ENCODE measurements at places on chromosomes 16 and 17.

DNA sequence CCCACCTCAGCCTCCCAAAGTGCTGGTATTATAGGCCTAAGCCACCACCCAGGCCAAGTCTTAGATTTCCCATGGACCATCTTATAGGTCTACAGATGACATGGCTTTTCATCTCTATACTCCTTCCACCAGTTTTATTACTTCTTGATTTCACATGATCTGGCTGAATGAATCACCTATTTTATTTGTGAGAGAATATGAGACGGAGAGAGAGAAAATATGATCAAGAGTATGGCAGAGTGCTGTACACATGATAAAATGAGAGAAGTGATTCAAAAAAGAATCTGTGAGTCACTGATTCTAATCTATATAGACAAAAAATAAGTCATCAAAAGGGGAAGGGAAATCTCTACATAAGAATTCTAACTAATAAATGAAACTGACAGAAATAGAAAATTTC is 13.7 kb downstream of the ACSM1 start:
- no peak for DNase-seq

DNA sequence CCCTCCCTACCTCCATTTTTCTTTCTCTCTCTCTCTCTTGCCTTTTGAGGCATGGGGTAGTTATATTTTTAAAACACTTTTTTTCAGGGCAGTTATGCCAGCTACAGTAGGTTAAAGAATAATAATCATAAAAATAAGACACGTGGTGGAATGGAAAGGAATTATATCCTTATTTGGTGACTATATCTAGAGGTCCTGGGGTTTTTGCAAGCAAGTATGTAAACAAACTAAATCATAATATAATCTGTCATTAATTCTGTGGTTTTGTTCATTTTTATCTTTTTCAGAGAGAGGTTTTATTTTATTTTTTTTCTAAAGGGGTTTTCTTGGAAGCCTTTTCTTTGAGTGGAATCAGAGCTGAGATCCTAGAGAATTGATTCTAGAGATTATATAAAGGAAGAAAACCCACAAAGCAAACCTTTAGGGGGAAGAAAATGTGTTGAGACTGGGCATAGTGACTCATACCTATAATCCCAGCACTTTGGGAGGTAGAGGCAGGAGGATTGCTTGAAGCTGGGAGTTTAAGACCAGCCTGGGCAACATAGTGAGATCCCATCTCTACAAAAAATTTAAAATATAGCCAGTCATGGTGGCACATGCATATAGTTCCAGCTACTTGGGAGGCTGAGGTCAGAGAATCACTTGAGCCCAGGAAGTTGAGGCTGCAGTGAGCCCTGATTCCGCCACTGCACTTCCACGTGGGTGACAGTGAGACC is 53.2 kb downstream of the NQO1 start:
- DNase-seq, result no peak

DNA sequence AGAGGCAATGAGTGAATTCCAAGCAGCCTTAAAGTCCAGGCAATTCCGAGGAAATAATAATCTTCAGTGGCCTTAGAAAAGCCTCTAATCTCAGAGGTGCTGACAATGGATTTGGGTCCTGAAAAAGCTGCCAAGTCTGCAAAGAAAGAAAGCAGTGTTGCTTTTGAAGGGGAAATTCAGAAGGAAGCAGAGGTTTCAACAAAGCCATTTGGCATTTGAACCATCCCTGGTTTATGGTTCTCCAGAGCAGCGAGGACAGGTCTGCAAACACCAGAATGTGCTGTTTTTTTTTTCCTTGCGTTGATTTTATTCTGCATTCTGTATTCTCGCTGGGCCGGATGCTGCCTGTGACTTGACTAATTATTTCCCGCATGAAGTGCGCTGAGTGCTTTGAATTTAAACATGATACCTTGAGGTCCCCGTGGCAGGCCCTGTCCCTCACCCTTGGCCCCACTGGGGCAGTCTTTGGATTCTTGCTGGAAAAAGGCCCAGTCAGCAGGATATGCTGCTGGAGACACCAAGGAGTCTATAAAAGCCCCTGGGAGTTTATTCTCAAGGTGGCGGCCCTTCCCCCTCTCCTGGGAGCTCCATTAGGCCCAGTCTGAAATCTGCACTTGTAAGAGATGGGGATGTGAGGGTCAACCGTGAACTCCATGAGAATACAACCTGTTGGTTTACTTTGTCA is 338.3 kb downstream of the HAPSTR1 start:
- DNase-seq, result no peak

DNA sequence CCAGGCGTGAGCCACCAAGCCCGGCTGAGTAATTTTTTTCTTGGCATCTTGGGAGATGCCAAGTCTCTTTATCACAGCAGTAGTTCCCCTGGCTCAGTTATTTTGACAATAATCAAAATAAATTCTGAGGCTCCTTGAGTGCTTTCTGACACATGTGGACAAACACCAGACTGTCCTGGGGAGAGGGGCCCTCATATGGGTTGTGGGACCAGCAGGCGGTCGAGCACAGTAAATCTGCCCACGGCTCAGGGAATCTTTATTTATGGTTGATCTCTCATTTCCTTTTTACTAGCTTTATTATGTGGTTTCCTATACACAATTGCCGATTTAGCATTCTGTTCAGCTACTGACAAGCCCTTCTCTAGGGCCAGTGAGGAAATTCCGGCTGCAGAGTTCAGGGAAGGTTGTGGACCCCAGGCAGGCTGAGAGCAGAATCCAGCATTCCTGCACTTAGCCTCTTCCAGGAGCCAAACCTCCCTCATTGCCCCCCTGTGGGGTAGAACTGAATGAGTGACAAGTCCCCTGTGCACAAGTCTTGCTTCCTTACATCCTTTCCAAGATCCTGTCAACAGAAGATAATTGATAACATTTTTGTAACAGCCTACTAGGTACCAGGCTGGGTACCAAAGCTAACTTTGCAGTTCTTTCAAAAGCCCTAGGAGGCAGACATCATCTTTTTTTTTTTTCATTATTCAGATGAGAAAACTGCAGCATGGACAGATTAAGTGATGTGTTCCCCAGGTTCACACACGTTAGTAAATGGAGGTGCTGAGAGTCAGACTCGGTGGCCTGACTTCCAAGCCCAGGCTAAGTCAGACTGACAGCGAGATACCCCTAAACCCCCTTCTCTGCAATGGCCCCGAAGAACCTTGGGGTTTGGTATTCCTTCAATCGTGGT is 40.2 kb downstream of the HS3ST3B1 start:
- DNase-seq, result no peak

- DNase-seq, result no peak
These were observed 70.3 kb downstream of the RAI1 start for GRCh38 chr17:17751489-17752088.

DNA sequence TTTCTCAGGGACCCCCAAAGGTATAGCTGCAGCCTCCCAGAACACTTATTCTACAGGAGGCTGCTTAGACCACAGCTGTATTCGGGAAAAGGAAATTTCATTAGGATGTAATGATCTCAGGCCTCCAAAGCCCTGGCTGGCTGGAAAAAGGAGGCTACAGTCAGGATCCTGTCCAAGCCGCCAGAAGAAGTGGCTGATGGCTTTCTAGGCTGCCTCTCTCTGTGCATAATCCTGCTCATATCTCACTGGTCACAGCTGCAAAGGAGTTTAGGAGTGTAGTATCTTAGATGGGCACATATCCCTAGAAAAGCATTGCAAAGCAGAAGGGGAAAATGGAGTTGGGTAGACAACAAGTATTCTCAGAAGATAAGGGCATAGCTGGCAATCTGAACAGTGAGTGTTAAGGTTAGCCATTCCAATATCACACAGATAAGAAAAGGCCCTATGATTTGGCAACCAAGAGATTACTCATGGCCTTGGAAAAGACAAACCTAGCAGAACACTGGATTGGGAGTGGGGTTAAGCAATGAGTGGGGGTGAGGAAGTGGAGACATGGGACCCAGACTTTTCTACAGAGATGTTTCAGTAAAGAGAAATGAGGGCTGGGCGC is 26.0 kb upstream of the PRKCA start:
- DNase-seq, result no peak

DNA sequence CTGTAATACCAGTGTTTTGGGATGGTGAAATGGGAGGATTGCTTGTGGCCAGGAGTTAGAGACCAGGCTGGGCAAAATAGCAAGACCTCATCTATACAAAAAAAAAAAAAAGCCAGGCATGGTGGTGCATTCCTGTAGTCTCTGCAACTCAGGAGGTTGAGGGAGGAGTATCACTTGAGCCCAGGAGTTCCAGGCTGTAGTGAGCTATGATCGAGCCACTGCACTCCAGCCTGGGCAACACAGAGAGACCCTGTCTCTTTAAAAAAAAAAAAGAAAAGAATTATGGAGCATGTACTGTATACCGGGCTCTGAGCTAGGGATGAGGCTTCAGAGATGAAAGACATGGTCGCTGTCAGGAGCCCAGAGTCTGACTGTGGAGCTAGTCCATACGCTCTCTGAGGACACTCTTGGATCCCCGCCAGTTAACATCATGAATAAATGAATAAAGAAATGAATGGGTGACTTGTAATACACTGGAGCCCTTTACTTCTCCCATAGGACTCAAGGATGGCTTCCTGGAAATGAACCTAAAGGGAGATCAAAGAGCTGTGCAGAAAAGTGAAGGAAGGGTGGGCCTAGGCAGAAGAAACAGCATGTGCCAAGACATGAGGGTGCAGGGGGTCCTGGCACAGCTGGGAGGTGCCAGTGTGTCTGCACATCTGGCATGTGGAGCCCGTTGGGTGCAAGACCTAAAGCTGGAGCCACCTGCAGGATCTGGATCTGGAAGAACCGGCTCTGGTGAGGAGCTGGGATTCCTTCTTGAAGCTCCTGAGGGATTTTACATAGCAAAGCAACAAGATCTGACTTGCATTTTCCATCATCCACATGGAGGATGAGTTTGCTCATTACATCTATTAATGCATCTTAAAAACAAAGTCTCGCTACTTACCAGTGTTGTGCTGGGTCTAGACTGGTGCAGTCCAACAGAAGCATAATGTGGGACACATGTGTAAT is 120.4 kb downstream of the IRX3 start:
- no peak for DNase-seq

GRCh38 chr17:48148854-48149786 is 41.6 kb downstream of the SNX11 start:
- DNase-seq, result no peak

DNA sequence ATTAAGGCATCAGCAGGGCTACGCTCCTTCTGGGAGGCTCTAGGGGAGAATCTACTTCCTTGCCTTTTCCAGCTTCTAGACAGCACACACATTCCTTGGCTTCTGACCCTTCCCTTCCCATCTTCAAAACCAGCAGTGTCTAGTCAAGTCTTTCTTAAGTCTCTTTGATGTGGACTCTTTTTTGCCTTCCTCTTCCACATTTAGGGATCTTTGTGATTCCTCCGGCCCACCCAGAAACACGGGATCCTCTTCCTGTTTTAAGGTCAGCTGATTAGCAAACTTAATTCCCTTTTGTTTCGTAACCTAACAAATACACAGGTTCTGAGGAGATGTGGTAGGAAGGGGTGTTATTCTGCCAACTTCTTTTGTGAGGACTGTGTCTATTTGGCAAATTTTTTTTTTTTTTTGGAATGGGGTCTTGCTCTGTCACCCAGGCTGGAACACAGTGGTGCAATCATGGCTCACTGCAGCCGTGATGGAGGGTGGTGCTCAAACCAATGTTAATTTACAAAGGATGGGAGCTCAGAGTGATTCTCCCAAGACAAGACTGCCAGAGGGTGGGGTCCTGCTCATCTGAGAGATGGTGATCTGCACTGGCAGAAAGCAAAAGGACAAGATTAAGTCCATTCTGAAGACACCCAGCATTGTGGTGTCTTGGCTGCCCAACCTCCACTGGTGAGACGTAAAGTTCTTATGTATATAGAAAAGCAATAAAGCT is 14.7 kb downstream of the KNOP1 start:
- no peak for DNase-seq

DNA sequence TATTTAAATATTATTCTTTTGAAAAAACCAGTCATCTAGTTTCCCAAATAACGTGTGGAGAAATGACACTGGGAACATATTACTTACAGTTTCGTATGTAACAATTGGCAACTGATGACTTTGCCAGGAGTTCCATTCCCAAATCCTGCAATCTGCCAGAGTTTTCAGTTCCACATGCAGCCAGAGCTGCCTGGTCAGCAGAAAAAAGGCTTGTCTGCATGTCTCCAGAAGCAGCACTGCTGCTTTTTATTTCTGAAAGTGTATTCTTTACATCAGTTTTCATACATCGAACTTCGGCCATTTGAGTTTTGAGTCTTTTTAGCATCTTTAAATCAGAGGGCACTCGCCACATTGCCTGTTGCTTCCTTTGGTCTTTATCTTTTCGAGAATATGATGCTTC is 78.4 kb downstream of the TRIM37 start:
- DNase-seq, result no peak

- DNase-seq, result peak; percentile 84
These were observed 171.5 kb downstream of the AXIN2 start for GRCh38 chr17:65389949-65390348.

All from AG20443 (cell line).